Esophagus mucosa (tissue), 1 donor: ENCODE measurements at places on chromosomes 6 and 20.

DNA sequence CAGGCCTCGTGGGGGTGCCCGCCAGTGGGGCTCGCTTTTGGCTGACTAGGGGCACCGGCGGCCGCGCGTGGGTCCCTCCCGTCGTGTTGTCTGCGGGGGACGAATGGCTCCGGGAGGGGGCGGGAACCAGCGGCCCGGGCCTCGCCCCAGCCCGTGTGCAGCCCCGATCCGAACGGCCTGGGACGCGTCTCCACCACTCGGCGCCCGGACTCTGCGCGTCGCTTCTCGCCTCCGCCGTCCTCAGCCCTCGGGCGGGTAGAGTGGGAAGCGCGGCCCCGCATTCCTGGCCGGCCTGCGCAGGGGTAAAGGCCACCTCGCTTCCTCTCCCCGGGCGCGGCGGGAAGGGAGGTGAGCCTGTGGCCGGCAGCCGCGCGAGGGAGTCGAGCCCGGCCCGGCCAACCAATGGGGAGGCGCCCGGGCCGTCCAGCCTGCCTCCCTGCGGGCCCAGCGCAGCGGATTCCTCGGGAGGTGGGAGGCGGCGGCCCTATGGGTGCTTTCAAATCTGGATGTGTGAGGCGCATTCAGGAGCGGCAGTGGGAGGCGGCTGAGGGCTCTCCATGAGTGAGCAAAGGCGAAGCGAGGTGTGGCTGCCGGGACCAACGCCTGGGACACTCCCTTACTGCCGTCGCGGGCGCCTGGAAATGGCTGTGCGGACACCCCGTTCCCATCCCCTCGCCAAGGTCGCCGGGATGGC is 1.1 kb upstream of the ZBTB46 start:
- peak; percentile 45 for ATAC-seq

GRCh38 chr6:69465866-69466265 is 330.9 kb downstream of the LMBRD1 start:
- ATAC-seq: no peak

GRCh38 chr20:33071198-33071597 is 8.2 kb upstream of the BPIFB4 start:
- ATAC-seq: no peak

DNA sequence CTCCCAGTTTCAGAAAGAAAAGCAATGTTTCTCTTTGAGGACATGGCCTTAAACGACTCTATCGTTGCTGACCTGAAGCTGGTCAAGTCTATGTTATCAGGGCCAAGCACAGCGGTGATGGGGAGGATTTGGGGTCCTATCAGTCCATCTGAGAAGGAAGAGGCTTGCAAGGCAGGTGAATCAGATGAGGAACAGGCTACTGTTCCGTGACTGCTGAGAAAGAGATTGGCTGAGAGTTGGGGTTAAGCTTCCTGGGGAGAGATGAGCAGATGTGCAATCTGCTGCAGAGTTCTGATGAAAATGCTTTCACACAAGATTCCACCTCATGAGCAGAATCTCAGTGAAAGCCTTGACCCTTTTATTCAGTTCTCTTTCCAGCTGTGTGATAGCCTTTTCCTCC is 168.3 kb upstream of the STMND1 start:
- ATAC-seq: no peak

GRCh38 chr20:63782521-63782971 is 43.0 kb downstream of the SLC2A4RG start:
- ATAC-seq: no peak

- ATAC-seq: no peak
These were observed 7.7 kb downstream of the DDR1 start for GRCh38 chr6:30891816-30892538.
